ENCODE measurements at places on chromosomes 6 and 20.
A peak's percentile ranks its signal among the peaks of the same experiment; 100 is the strongest.

DNA sequence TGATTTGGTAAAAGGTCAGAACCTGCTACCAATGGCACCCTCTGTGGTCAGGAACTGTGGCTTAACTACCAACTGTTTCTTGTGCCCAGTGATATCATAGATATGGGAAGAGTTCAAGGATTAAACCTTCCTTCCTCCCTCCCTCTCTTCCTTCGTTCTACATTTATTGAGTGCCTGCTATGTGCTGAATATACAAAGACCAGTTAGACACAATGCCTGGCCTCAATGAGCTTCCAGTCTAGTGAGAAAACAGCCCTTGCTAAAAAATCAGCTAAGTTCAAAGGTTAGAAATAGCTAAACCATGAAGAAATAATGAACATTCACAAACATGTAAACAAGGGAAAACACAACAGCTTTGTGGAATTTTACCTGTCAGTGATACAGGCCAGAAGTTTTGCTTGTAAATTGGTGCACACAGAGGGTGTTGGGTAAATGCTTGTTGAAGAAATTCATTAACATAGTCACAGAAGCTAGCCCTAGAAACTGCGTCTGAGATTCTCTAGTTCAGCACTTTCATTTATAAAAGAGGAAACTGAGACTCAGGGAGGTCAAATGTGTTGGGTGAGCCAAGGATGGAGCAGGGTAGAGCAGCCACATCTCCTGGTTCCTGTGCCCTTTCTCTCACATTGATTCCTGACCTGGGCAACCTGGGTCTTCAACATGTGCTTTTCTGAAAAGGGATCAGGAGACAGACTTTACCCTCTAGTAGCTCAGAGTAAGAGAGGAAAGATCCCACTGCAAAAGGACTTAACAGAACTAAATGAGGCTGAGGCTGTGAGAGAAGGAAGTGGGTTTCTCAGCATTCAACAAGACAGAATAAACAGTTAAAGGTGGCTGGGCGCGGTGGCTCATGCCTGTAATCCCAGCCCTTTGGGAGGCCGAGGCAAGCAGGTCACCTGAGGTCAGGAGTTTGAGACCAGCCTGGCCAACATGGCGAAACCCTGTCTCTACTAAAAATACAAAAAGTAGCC, 14.4 kb upstream of the FOXO3 start:
- no peak for DNase-seq

DNA sequence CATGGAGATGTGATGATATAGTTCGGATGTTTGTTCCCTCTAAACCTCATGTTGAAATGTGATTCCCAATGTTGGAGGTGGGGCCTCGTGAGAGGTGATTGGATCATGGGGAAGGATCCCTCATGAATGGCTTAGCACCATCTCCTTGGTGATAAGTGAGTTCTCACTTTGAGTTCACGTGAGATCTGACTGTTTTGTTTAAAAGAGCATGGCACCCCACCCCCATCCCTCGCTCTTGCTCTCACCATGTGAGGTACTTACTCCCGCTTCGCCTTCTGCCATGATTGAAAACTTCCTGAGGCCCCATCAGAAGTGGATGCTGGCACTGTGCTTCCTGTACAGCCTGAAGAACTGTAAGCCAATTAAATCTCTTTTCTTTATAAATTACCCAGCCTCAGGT, 10.9 kb downstream of the SLC32A1 start:
- DNase-seq = no peak

DNA sequence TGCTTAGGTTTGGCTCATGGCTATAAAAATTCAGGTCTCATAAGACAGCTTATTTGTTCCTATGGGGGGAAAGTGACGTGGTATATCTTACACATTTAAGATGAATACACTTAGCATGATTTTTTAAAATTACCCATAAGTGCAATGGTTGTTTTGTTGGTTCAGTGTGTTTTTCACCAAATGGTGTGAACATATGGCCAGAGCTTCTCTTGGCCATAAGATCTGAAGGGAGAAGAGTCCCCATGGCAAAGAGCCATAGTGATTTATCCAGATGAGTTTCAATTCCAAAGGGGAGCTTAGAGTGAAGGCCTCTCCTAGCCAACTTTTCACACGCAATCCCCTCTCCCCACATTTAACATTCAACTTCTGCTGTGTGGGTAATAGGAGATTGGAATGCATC, 107.6 kb downstream of the TMEM242 start:
- DNase-seq = no peak

GRCh38 chr20:21159658-21160380, 33.9 kb downstream of the KIZ start:
- no peak for DNase-seq

DNA sequence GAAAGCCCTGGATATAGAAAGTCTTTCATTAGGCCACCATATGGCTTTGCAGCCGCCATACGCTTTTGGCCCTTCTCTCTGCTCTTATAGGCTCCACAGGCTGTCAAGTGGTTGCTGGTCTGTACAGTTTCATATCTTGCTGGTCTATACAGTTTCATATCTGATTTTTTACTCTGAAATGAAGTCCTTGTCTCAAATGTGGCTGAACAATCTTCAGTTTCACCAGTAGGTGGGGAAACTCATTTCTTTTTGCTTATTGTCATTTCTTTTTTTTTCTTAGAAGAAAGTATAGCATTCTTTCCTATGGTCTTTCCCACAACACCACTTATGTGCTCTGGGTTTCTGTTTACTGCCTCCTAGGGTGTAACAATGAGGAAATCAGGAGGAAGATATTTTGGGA, 771.4 kb upstream of the MMS22L start:
- no peak for DNase-seq

DNA sequence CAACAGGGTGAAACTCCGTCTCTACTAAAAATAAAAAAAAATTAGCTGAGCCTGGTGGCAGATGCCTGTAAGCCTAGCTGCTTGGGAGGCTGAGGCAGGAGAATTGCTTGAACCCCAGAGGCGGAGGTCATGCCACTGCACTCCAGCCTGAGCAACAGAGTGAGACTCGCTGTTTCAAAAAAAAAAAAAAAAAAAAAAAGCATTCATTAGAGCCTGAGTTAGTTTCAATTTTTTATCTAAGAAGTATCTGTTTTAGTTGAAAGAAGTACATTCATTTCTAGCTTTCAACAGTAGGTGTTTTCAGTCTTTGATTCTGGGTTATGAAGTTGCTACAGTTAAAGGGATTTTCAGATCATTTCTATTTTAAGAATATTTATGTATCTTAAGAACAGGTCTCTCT, 42.2 kb downstream of the ZNF292 start:
- no peak for DNase-seq

DNA sequence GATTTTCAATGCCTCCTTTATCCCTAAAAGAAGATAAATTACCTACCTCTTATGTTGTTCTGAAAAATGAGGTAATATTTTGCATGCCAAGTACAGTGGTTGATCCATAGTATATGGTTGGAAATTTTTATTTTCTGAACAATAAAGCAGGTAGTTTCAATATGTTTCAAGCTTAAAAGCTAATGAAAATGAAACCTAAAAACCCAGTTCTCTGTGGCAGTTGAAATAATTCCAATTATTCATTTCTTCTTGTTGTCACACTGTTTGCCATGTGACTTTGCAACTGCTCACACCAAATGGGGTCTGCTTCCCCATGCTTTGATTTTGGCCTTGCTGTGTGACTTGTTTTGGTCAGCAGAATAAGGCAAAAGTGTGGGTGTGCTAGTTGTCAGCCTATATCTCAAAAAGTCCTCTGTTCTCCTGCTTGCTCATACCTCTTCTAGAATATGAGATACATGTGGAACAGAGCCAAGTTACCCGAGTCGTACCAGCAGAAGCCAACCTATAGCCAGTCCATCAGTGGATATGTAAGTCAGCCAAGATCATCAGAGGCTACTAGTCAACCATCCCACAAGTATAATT, 197.2 kb upstream of the THEMIS start:
- DNase-seq = no peak

DNA sequence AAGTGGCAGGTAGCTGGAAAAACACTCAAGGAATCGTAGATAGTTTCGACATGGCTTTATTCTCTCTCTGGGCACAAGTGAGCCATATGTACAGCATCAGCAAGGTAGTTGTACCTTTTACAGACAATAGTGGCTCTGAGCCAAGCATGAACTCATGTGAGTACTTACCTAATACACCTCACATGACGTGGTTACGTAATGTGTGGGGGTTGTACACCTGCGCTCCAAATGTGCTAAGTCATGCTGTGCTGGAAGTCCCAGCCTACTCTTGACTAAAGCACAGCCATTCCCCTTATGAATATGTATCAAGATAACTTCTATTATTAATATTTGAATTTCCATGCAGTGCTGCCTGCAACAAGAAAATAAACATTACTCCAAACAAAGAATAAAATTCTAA, 78.8 kb upstream of the HMGN3 start:
- no peak for DNase-seq

- DNase-seq = peak; percentile 68
Observed at GRCh38 chr6:36387440-36388303, at the start of gene ETV7. TSS of gene ETV7 (minus strand) at chr6:36387669. CDS start at chr6:36387541, 128 bp downstream.

- no peak for DNase-seq
Observed at GRCh38 chr6:35370785-35371493, 28.6 kb downstream of the PPARD start.
